Renal cortical epithelial cell (primary cell): ENCODE measurements at places on chromosomes 1 and 21. TPM values are rescaled to one million over a fixed set of nuclear protein-coding genes. Genes with fewer than 3 reads are reported as not detected.
A peak's percentile ranks its signal among the peaks of the same experiment; 100 is the strongest.

- DNase-seq, result no peak
These were observed 93.5 kb upstream of the NFIA start for GRCh38 chr1:60988891-60989290.

DNA sequence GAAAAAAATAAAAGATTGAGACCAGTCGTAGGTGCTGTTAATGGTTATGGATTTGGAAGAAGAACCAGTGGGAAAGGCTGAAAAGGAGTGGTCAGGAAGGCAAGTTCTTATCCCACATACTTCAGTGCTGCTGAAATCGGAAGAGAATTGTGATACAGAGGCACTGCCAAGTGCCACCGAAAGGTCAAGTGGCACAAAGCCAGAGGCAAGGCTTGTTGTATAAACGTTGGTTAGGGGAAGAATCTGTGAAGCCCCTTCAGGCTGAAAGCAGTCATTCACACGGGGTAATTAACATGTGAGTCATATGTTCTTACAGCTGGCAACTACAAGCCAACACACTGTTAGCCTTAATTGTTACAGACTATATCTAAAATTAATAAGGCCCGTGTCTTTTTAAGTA lies 48.8 kb downstream of the ZBTB40 start:
- DNase-seq, result peak; percentile 96

- DNase-seq, result no peak
These were observed 44.4 kb upstream of the PCBP3 start for GRCh38 chr21:45599146-45599581.

- DNase-seq, result peak; percentile 38
These were observed 100.0 kb upstream of the EDEM3 start for GRCh38 chr1:184854496-184855140.

GRCh38 chr1:220788900-220789299 lies 2.2 kb downstream of the MTARC1 start:
- DNase-seq, result no peak

GRCh38 chr1:209505044-209505443 lies 78.5 kb upstream of the CAMK1G start:
- DNase-seq, result peak; percentile 59

- no peak for DNase-seq
These were observed 157.1 kb downstream of the ELAVL4 start for GRCh38 chr1:50265790-50266314.

The CLDN8 gene
- total RNA-seq, result 0.35 TPM in 1 of 2 replicates, not detected in the other

The SMIM1 gene
- total RNA-seq, result 4.8 TPM in 1 of 2 replicates, not detected in the other
